Bladder microvascular endothelial cell (primary cell): ENCODE measurements at places on chromosomes 6 and 20. TPM values are rescaled to one million over a fixed set of nuclear protein-coding genes. Genes with fewer than 3 reads are reported as not detected.

MAN1A1 gene
- 18.8 and 60.5 TPM in 2 replicates for total RNA-seq

TRIM10 gene
- not detected in 2 replicates for total RNA-seq

MAVS gene
- total RNA-seq = 12.0 and 23.2 TPM in 2 replicates

SLC25A27 gene
- 2.1 and 3.3 TPM in 2 replicates for total RNA-seq

MYCT1 gene
- 82.4 and 188 TPM in 2 replicates for total RNA-seq
